ENCODE measurements at places on chromosomes 3 and 15.

DNA sequence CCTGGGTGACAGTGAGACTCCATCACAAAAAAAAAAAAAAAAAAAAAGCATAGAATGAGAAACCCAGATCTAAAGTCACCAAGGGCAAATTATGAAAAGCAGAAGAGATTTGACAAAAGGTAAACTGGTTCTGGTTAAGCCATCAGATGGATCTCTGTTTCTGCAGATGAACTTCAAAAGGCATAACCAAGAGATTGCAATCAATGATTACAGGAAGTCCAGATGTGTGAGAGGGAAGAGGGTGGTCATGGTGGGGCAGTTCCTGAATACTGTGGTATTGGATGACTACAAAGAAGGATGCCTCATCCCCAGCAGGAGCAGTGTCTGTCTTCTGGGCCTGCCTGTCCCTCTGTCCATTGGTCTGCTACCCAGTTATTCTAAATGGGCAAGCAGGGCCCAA lies 3.8 kb downstream of the P4HTM start:
- DNase-seq = no peak

GRCh38 chr15:79442911-79443310 lies 10.8 kb downstream of the MINAR1 start:
- DNase-seq = no peak

DNA sequence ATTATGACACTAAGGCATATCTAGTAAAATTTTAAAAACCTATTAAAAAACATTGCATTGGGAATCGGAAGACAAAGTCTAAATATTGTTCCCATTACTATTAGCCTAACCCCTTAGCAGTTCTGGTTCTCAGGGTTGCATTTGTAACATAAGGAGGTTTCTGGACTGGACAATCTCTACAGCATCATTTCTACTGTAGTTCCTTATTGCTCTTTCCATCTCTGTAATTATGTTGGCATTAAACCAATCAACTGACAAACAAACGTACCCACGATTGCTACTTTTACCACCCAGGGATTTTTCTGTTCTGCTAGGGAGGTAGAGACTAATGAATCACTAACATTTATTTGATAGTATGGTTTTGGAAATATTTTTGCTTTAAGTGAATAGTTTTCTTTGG lies 190.8 kb downstream of the CBLB start:
- DNase-seq = no peak

GRCh38 chr3:26596335-26596734 lies 26.2 kb upstream of the LRRC3B start:
- DNase-seq = no peak

DNA sequence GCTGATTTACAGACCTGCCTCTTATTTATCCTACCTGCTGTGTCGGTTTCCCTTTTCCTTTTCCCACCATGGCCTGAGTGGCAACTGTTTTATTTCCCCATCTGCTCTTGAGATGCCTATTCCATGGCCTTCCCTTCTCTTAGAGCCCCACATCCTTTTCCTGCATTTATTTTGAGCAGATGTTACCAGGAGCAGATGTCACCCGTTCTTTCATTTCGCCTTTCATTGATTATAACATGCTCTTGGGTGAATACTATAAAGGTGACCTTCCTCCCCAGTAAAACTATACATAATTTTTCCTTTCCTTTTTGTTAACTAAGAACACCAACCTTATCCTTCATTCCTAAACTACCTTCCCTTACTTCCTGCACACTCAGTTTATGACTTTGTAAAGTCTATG lies 8.5 kb upstream of the P2RY1 start:
- DNase-seq = no peak

GRCh38 chr3:134249935-134250716 lies 533 bp downstream of the RYK start:
- DNase-seq = no peak

DNA sequence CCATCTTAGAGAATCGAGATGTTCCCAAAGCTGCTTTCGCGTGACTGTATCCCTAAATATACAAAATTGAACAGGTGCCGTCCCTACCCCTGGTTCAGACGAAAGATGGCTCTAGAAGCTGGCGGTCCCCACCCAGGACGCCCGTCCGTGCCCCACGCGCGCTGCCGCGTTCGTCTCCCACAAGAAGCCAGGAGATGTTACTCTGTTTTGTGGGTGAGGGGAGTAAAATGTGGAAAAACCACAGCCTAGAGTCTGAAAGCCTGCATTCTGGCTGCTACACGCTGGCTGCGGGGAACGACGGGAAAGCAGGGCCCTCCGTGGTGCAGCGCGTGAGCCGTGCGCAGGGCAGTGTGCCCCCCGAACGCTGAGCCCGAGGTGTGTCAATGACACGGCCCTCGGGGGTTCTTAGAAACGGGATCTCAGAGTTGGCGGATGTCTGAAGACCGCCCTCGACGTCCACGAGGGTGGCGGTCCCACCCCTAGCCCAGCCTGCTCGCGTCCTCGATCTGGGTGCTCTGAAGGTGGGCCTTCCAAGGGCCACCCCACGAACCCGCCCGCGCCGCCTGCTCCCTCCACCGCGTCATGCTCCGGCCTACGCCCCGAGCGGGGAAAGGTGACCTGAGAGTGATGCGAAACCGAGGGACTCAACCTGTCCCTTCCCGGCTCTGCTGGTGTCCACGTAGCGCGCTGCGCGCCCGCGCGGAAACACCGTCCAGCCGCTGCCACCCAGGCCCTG lies 95.6 kb downstream of the OCA2 start:
- no peak for DNase-seq

- no peak for DNase-seq
Measured at GRCh38 chr3:152496286-152496685, 227.6 kb downstream of the MBNL1 start.

GRCh38 chr3:112770032-112770626 lies 76.5 kb downstream of the CD200R1L start:
- DNase-seq = no peak

GRCh38 chr3:28840976-28841376 lies 439.9 kb upstream of the RBMS3 start:
- DNase-seq = no peak

- DNase-seq = no peak
Measured at GRCh38 chr3:186925826-186926225, 4.5 kb upstream of the ST6GAL1 start.

- no peak for DNase-seq
Measured at GRCh38 chr15:45871121-45871855, 236.5 kb downstream of the SQOR start.

- DNase-seq = no peak
Measured at GRCh38 chr3:46666453-46666845, 27.0 kb downstream of the ALS2CL start.

DNA sequence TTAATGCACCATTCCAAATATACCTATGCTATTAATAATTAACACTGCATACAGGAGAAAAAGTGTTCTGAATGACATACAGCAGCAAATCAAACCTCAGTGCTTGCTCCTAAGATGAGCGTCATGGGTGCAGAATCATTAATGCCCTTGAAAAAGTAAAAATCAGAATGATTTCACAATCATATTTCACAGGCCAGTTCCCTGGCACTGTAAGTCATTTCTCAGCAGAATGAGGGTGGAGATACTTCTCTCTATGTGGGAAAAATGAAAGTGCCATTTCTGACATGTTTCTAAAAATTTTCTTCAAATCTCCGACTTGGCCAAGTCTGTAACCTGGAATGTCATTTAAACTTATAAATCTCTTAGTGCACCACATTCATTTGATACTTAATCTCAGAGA lies 549.8 kb upstream of the AGTR1 start:
- DNase-seq = no peak

DNA sequence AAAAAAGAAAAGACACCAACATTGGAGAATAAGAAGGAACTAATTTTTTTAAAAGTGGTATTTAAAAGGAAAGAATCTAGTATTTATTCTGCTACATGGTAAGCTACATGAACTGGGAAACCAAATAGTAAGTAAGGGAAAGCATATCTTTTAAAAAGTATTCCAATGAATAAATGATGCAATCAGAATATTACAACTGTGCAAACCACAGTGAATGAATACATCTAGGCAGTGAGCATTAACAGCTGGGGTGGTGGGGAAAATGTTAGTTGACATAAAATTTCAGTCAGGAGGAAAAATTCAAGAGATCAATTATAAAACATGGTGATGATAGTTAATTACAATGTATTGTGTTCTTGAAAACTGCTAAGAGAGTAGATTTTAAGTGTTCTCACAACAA lies 16.9 kb downstream of the ICE2 start:
- no peak for DNase-seq

GRCh38 chr3:70820397-70820796 lies 508.0 kb upstream of the MDFIC2 start:
- DNase-seq = no peak

DNA sequence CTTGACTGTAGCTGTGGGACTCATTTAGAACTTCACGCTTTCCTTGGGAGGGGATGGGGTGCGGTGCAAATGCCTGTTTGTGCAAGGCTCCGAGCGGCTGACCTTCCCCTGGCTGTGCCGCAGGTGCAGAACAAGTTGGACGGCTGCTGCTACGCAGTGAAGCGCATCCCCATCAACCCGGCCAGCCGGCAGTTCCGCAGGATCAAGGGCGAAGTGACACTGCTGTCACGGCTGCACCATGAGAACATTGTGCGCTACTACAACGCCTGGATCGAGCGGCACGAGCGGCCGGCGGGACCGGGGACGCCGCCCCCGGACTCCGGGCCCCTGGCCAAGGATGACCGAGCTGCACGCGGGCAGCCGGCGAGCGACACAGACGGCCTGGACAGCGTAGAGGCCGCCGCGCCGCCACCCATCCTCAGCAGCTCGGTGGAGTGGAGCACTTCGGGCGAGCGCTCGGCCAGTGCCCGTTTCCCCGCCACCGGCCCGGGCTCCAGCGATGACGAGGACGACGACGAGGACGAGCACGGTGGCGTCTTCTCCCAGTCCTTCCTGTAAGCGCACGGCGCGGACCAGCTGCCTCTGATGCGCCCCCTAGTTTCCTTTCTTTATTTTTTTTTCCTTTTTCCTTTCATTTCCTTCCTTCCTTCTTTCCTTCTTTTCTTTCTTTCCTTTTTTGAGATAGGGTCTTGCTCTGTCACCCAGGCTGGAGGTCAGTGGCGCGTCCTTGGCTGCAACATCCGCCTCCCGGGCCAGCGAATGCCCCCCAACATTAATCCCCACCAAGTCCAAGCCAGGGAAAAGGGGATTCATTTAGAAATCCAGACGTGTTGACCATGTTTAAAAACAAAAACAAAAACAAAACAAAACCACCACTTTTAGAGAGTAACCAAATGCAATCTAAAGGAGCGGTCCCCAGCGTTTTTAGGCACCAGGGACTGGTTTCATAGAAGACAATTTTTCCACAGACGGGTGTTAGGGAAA lies 42.7 kb downstream of the EIF2AK4 start:
- no peak for DNase-seq

- DNase-seq = no peak
Measured at GRCh38 chr15:31871166-31871886, 159.0 kb upstream of the CHRNA7 start.

DNA sequence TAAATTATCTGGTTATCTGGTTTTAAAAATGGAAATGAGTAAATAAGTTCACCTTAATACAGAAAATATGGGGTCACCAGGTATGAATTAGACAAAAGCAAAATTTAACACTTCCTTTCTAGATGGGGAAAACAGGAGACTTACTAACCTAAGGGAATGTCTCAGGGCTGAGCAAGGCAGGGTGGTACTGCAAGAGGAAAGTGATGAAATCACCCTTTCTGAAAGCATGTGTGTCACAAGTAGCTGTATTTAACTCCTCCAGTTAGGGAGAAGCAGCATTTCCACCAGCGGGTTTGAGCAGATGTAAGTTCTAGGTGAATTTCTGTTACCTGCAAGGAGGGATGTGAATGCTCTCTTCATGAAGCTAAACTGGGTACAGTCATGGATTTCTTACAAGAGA lies 629.1 kb downstream of the MECOM start:
- no peak for DNase-seq

DNA sequence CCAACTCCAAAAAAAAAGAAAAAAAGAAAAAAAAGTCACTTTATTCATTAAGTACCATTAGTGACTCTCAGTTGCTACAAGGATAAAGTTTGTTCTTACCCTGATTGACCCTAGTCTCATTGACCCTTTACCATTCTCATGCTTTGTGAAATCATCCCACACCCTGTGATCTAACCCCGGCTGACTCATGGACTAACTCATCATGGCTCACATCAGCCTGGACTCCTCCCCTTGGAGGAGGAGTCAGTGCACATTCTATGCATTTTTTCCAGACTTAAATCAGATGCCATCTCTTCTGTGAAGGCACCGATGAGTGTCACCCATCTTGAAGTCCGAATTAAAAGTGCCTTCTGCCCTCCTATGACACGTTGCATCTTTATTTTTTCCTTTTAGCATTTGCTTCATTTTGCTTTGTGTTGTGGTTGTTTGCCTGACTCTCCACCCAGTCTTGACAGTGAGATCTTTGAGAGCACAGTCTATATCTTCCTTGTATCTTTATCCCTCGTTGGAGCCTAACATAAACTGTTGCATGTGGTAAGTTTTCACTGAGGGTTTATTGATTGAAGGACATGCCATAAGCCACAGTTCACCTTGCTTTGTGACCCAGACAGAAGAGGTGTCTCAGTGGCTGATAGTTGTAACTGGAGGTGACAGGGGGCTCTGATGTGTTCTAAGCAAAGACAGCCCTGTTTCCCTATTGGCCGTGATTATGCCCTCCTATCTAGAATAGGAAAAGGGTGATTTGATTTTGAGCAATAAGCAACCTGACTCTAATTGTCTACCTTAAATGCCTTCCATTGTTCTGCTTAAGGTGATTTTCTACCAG lies 72.1 kb downstream of the IL1RAP start:
- no peak for DNase-seq

- no peak for DNase-seq
Measured at GRCh38 chr15:56341201-56341600, 24.0 kb upstream of the TEX9 start.

- DNase-seq = no peak
Measured at GRCh38 chr3:115348951-115349745, 202.1 kb upstream of the ZBTB20 start.

- no peak for DNase-seq
Measured at GRCh38 chr3:5458526-5458925, 271.0 kb downstream of the EDEM1 start.

DNA sequence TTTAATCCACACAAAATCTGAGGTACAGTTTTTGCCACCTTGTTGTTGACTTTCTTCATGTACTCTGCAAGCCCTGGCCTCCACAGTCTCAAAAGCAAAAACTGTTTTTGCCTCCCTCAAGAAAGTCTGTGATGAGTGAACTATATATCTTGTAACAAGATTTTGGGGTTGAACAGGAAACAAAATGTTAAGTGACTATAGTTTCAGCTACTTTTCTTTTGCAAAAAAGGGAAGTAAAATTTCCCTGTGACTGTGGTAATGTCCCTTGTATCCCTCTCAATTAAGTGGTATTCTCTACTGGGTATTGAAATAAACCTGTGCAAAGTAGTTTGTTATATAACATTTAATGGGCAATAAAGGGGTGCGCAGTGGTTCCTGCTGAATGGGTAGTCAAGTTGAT lies 21.3 kb upstream of the SCAANT1 start:
- DNase-seq = no peak

- DNase-seq = no peak
Measured at GRCh38 chr3:41503998-41504623, 304.8 kb downstream of the CTNNB1 start.

DNA sequence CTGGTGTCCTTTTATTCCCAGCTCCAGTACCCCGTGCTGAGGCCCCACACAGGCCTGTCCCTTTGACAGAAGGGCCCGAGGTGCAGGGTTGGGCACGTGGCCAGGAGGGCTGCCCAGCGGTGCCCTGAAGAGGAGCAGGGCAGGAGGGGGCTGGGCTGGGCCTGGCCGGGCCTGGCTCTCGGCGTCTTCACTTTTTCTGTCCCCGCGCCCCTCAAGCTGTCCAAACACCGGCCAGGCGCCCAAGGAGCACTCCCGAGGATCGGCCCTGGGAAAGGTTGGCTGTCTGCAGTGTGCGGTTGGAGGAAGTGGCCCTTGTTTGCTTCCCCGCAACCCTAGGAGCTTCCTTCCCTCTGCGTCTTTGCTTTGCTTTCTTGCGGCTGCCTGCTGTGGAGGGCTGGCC lies 84.1 kb downstream of the WNT7A start:
- no peak for DNase-seq

Measured in esophagus squamous epithelium (tissue), 5 donors.